ENCODE measurements at places on chromosomes 1 and 21.
A peak's percentile ranks its signal among the peaks of the same experiment; 100 is the strongest.

DNA sequence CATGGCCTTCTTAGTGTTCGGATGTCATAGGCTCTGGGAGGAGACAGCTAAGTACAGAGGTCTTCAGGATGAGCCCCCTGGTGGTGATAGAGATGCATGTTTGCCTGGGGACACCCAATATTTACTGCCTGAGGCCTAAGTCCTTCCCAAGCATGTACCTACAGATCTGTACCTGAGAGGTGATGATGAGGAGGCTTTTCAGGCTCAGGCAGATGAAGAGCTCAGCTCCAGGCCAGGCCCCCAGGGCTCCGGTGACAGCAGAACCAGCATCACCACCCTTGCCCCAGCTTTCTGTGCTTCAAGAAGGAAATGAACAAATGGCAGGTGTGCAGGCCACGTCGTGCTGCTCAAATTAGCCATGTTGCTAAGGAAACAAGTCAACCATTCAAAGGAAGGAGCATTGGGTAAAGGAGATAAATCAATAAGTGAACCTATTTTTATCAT, 21.1 kb downstream of the CACNA1E start:
- DNase-seq: peak; percentile 51

DNA sequence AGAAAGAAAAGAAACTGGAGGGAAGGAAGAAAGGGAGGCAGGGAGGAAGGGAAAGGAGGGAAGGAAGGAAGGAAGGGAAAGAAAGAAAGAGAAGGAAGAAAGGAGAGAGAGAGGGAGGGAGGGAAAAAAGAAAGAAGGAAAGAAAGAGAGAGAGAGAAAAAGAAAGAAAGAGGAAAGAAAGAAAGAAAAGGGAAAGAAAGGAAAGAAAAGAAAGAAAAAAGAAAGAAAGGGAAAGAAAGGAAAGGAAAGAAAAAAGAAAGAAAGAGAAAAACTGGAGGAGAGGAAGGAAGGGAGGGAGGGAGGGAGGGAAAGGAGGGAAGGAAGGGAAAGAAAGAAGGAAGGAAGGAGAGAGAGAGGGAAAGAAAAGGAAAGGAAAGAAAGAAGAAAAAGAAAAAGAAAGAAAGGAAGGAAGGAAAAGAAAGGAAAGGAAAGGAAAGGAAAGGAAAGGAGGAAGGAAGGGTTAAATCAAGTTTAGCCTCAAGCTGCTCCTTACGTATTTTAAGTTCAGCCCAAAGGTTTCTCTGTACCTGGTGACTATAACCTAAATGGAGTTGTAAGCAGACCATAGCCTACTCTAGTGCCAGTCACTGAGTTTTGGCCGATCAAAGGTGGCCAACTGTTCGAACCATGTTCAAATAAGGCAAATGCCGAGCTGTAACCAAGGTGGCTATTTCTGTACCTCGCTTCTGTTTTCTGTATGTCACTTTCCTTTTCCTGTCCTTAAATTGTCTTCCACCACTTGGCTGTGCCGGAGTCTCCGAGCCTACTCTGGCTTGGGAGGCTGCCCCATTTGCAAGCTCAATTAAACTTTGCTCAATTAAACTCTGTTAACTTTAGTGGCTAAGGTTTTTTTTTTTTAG, 37.8 kb upstream of the TMPRSS2 start:
- DNase-seq: no peak

DNA sequence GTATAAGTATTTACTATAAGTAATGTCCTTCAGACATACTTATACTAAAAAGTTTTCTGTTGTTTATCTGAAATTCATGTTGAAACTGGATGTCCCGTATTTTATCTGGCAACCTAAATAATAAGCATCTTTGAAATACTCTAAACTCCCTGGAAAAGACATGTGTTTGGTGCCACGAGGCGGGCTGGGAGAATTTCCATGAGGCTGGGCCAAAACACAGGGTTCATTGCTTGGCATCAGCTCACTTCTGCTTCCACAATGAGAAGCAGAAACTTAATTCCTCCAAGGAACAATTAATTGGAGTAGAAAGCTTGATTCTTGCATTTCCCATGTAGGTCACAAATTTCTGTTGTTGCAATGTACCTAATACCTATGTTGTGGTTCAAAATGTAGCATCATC, 110.2 kb downstream of the PSMG1 start:
- DNase-seq: no peak

GRCh38 chr1:87331365-87332241, 2.9 kb downstream of the LMO4 start:
- no peak for DNase-seq

- DNase-seq: no peak
Observed at GRCh38 chr1:236942431-236942830, 61.8 kb downstream of the MT1HL1 start.

DNA sequence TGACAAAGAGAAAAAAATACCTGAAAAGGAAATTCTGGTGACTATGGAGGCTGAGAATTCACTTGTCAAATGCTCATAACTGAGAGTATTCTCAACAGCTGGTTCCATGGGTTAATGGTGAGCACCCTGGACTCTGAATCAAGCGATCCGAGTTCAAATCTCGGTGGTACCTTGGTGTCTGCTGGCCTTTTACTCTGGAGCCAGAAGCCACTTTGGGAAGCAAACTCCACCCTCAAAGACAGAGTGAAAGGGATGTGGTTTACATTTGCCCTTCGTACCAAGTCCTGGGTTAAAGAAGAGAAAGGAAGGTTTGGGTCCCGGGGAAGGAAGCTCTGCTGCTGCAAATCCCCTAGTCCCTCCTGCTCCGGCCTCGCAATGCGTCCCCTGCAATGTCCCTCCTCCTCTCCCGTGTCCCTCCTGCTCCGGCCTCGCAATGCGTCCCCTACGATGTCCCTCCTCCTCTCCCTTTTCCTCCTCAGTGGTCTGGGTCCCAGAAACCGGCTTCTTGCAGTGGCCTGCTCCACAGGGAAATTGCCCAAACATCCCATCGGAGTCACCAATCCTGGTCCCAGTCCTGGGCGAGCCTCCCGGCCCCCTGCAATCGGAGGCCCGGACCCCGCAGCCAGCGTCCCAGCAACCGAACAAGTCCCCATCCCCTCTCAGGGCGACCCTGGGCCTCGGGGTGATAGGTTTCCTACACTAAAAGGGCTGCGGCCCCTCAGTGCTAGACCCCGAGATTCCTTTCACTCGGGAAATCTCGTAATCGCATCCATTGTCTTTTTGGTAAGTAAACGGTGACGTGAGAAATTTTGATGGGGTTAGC, 129.4 kb downstream of the PPIAL4G start:
- no peak for DNase-seq

DNA sequence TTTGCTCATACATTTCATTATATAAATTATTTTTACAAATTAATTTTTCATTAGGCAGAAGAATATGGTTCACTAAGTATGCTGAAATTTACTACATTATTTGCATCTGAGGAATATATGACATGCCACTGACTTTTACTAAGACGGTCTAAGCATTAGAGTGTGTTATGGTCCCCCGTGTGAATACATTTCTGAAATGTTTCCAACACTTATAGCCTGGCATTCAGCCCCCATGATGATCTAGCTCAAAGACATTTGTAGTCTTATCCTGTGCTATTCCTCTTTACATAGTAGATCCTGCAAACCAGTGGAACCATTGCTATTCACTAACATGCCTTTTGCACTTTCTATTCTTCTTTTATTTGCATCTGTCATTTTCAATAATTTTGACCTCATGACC, 1878.0 kb downstream of the MRPL39 start:
- DNase-seq: peak; percentile 74

DNA sequence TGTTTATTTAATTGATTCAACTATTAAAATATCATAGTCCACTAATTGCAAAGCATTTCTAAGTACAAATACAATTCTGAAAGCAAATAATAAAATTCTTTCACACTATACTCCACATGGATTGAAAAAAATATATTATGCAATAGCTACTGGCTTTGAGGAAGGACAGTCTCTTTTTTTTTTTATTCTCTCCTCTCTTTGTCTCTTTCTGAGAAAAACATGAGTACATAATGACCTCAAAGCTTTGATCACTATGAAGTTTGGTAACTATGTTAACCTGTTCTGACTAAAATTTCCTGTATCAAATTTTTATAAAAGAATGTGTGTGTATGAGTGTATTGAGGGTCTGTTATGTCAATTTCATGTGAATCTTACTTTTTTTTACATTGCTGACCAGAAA, 96.2 kb downstream of the RGS2 start:
- no peak for DNase-seq

DNA sequence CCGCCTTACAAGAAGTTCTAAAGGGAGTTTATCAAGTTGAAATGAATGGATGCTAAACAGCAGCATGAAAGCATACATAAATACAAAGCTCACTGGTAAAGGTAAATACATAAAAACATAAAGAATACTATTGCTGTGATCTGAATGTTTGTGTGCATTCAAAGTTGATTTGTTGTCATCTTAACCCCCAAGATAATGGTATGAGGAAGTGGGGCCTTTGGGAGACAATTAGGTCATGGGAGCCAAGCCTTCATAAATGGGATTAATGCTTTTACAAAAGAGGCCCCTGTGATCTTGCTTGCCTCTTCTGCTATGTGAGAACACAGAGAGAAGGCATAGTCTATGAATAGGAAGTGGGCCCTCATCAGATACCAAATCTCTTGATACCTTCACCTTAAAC, 209.0 kb upstream of the SAMSN1 start:
- no peak for DNase-seq

DNA sequence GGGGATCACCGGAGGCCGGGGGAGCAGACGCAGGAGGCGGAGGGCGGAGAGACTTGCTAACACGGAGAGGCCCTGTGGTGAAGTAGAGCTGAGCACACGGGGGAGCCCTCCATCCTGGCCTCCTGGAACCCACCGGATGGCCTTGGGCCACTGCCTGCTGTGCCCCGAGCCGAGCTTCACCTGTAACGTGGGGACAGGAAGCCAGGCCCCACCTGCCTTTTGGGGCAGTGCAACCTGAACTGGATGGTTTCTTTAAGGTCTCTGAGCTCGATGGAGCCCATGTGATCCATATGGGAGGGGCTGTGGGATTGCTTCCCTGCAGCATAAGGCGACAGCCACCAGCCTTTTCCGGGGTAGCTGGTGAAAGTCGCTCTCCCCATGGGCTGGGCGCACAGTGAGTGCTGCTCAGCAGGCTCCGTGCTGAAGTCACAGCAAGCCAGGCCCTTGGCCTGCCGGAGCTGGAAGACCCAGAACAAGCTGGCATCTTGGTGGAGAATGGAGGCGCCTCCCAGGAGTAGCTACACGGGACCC, 35.8 kb downstream of the TFF3 start:
- no peak for DNase-seq

- no peak for DNase-seq
Observed at GRCh38 chr1:23004112-23004511, 11.5 kb downstream of the TEX46 start.

GRCh38 chr21:45341779-45342178, 54.1 kb upstream of the POFUT2 start:
- DNase-seq: no peak

- DNase-seq: peak; percentile 87
Observed at GRCh38 chr1:206411321-206411720, 59.0 kb upstream of the IKBKE start.

- peak; percentile 68 for DNase-seq
Observed at GRCh38 chr1:182279724-182280503, 111.7 kb downstream of the GLUL start.

DNA sequence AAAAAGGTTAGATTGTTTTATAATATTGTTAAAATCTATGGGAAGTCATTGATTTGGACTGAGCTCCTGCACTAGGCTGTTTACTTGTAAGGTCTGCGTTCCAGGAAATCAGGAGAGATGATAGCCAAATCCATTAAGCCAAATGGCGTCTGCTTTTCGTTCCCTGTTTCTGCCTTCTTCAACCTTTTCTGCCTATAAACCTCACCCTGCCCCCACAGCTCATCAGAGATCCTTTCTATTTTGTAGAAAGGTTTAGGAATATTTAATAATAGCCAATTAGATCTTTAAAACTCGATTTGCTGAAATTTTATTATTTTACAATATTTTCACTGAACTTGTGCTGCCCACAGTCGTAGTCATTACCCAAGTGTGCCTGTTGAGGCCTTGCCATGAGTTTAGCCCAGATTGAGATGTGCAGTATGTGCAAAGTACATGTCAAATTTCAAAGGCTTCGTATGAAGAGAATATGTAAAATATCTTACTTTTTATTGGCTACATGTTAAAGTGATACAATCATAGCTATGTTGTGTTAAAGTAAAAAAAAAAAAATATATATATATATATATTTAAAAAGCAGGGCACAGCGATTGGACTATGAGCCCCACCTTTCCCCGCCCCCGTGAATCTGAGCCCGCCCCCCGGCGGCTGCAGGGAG, 444 bp upstream of the IARS2 start:
- no peak for DNase-seq

DNA sequence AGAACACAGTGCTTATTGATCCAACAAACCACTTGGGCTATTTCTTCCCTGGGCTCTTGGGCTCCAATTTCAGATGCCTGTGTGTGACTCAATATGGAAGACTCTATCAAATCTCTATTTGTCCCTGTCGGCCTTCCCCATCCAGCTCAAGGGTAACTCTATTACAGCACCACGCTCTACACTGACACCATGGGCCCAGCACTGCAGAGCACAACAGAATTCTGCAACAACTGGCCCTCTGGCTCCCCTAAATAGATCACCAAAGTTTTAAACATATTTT, 51.7 kb downstream of the CAPZB start:
- DNase-seq: no peak

DNA sequence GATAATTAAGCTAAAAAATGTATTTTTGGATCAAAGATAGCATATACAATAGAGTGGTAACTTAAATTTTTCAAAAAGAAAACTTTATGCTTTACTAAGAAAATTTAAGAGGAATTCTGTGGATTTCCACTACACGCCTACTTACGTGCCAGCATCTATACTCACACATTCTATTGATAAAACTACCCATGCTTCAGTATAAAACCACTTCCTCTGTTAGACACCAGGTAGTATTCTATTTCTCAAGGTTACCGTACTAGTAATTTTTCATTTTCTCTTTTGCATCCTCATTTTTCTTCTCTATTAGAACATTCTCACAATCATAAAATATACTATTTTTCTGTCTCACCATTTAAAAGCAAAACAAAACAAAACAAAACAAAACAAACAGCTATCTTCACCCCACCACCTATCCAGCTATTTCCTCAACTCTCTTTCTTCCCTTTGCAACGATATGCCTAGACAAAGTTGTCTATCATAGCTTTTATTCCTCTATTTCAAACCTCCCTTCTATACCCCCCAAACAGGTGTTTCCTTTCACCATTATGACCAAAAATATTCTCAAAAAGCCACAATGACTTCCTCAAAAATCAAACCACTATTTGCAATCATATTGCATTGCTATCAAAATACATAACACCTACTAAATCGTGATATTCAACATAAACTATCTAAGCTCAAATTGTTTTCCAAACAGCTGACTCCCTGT, 1652.0 kb downstream of the MRPL39 start:
- DNase-seq: no peak

Data from NCI-H1694 (cell line).